ENCODE measurements at places on chromosomes 12 and 14.

- DNase-seq = no peak
Observed at GRCh38 chr14:58797010-58797429, 159.3 kb downstream of the DACT1 start.

GRCh38 chr14:56491299-56492285 is 88.0 kb upstream of the TMEM260 start:
- no peak for DNase-seq

- peak; percentile 58 for DNase-seq
Observed at GRCh38 chr12:56987551-56988053, 18.7 kb downstream of the ZBTB39 start.

GRCh38 chr12:6970096-6970527 is 352 bp downstream of the PHB2 start:
- no peak for DNase-seq

- DNase-seq = no peak
Observed at GRCh38 chr14:70641548-70642302, at the start of gene TTC9. Gene TTC9, plus strand, starts transcription at chr14:70641916. Its CDS starts 214 bp downstream, at chr14:70642130.
